ENCODE measurements at places on chromosomes 2 and 18. TPM values are rescaled to one million over a fixed set of nuclear protein-coding genes. Genes with fewer than 3 reads are reported as not detected.

DNA sequence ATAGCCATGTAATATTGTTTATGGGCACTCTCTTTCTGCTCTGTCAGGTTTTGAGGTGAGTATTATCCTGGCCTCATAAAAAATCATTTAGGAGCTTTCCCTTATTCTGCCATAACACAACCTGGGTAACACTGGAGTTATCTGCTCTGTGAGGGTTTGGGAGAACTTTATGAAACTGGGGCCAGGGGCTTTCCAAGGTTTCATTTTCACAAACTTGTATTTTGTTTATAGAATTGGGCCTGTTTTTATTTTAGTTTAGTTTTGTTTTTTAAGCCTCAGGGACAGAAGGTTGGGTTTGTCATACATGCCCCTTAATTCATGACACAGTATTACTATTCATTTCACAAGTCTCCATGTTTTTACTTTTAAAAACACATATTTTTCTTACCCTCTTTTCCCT is 83.5 kb downstream of the IRS1 start:
- DNase-seq, result peak; percentile 4

DNA sequence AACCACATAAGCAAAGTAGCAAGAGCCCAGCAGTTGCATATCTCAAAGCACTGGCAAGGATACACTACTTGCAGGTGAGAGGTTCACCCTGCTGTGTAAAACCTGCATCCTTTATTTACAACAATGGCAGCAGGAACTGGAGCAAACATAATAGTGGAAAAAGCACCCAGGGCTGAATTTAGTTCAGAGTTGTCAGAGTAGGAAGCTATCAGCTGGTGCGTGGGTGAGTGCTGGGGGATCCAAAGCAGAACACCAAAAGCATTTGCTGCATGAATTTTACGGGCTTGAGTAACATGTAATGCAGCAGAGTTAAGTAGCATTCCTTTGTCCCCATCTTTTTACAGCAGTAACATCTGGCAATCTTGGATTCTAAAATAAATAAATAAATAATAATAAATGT is 73.5 kb upstream of the SRD5A2 start:
- no peak for DNase-seq

- DNase-seq, result no peak
These were observed 70.0 kb downstream of the EXOC6B start for GRCh38 chr2:72755647-72756423.

GRCh38 chr2:232491139-232491780 is 3.6 kb upstream of the ECEL1 start:
- DNase-seq, result no peak

ABCG5 gene
- not detected for total RNA-seq

SPP2 gene
- not detected for total RNA-seq
